ENCODE measurements at places on chromosomes 2 and 18.

GRCh38 chr18:32042337-32042736 lies 23.7 kb downstream of the RNF125 start:
- no peak for DNase-seq

DNA sequence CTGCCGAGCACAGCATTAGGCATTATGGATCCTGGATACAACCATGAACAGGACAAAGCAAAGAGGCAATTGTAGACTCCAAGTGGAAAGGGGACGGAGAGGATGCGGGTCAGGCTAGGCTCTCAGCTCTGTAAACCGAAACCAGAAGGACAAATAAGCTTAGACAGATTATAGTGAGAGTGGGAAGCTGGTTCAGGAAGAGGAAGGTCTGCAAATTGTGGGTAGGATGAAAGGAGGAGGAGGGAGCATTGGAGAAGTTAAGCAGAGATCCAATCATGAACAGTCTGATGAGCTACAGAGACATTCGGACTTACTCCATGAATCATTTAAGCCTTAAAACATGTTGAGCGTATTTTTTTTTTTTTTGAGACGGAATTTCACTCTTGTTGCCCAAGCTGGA lies 3.0 kb downstream of the MSH6 start:
- DNase-seq: no peak

- no peak for DNase-seq
These were observed 164.1 kb upstream of the FBXO11 start for GRCh38 chr2:48070415-48070814.

DNA sequence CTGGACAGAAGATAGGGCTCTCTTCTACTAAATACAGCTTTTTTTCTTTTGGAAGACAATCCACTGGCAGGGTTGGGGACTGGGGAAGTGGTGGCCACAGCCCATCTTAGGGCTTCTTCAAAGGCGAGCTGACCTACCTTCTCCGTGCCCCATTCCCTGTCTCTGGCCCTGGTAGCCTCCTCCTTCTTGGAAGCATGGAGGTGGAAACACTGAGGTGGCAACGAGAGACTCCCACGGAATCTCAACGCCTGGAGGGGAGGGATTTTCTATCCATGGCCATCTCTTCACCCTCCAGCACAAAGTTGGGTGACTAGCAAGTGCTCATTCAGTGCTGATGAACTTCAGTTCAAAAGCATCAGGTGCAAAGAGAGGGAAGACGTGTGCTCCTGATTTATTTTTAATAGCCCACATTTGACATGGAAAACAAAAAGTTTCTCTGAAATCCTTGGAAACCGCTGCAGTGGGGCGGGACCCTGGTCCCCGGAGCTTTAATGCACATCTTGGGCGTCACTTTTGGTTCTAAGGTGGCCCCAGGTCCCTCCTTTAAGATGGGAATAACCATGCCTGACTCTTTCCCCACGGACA lies 633 bp upstream of the ARMC9 start:
- no peak for DNase-seq

- no peak for DNase-seq
These were observed 364.7 kb downstream of the XIRP2 start for GRCh38 chr2:167253025-167253424.

GRCh38 chr2:8803658-8804379 lies 33.6 kb downstream of the KIDINS220 start:
- DNase-seq: peak; percentile 70

DNA sequence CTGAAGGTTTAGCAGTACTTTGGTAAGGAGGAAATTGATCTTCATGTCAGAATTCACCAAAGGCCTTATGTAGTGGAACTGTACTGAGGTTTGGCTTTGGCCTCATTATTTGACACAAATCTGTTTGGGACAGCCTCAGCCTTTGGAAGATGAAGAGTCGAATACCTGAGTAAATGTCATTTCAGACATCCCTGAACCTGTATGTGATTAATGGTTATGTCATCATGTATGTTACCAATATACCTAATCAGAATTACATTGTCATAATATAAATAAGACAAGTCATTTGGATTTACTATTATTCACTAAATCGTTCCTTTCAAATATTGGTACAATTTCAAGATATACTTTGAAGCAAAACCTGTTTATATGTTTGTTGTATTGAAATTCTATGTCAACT lies 10.6 kb upstream of the ABCA12 start:
- no peak for DNase-seq

DNA sequence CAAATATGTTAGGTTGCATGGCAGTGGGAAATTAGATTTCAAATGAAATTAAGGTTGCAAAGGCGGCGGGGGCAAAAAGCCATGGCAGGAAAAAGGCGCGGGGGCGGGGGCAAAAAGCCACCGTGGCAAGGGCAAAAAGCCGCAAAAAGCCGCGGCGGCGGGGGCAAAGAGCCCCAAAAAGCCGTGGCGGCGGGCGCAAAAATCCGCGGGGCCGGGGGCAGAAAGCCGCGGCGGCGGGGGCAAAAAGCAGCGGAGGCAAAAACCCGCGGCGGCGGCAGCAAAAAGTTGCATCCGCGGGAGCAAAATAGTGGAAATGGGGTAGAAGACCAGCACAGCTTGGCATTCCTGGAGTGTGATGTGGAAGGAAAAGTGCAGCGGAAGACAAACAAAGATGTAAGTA lies 417.1 kb downstream of the ANKRD30B start:
- no peak for DNase-seq

Measured in LoVo (cell line).